Activated naive CD4-positive, alpha-beta T cell treated with anti-CD3 and anti-CD28 coated beads, Interleukin-2, amount 50 U/mL, for 16 hours (primary cell): ENCODE measurements at places on chromosomes 3 and 15.

GRCh38 chr3:171644681-171645080 lies 165.6 kb downstream of the PLD1 start:
- no peak for DNase-seq

DNA sequence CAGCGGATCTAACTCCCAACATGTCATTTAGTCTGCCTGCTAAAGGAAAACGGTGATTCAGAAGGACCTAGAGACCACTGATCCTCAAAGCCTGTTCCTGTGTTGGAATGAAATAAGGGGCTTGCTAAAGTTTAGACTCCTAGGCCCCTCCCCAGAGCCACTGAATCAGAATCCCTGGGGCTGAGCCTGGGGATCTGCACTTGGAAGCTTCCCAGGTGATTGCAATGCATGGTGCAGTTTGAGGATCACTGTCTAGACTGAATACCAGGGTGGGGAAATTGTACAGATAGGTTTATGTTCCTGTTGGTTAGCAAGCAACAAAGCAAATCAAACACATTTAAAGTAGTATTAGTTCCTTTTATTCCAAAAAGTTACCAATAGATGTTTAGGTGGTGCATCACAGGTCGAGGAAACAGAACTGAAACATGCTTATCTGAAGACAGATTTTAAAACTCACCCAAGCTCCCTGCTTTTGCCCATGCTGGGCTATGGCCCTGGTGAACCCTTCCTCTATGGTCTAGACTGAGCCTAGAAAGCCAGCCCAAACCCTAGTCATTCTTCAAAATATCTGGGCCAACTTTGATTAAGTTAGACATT lies 29.6 kb upstream of the SPTBN5 start:
- no peak for DNase-seq

GRCh38 chr15:31814082-31814481 lies 216.2 kb upstream of the CHRNA7 start:
- DNase-seq: no peak

DNA sequence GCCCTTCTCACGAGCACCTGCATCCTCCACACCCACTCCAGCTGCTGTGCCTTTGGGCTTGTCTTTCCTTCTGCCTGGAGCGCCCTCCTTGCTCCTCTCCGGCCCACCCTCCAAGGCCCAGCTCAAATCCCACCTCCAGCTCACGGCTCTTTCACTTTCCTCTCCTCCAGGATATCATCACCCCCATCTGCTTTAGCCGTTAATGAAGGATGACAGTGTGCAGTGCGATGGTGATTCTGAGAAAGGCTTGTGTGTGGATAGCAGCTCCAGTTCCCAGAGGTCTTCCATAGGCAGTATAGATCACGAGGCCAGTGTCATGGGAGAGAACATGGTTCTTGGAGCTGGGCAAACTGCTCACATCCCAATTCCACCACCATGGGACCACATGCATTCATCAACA lies 237.4 kb downstream of the TLE3 start:
- no peak for DNase-seq

GRCh38 chr3:180229113-180229512 lies 192.4 kb upstream of the PEX5L start:
- DNase-seq: no peak

GRCh38 chr3:60594025-60594424 lies 657.2 kb downstream of the FHIT start:
- no peak for DNase-seq

DNA sequence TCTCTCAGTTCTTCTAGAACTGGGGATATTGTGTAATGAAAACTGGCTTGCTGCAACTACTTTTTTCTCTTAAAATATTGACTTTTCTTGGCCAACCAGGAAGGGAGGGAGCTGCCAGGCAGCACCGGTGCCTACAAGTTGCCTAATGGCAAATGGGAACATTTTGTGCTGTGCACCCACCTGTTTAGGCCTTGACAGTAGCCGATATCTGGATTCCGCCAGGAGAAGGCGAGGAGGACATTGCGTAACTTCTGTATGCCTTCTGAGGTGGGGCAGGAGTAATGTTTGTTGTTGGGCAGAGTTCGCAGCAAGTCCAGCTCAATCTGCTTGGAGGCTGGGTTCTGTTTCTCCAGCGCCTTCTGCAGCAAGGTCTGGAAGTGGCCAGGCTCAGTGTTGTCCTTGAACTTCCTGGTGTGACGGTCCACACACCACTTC lies 64.9 kb downstream of the TBC1D2B start:
- DNase-seq: no peak

DNA sequence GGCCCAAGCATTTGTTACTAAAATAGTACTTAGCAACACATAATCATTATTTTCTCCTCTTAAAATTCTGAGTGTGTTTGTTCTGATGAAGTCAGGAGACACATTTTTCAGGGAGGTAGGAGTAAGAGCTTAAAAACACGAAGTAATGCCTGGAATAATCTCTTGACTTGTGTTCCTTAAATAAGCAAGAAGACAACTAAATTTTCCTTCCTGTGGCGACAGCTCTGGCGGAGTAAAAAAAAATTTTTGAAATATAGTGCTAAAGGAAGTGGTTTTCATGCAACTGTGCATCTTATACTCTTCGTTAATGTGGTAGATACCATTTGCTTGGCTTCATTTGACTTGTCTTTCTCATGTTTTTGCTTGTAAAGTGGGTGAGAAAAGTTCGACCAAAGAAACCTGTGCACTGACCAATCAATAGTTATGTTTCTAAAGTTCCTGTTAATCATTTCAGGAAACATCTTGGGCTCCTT lies 11.1 kb upstream of the MBNL1 start:
- DNase-seq: no peak

DNA sequence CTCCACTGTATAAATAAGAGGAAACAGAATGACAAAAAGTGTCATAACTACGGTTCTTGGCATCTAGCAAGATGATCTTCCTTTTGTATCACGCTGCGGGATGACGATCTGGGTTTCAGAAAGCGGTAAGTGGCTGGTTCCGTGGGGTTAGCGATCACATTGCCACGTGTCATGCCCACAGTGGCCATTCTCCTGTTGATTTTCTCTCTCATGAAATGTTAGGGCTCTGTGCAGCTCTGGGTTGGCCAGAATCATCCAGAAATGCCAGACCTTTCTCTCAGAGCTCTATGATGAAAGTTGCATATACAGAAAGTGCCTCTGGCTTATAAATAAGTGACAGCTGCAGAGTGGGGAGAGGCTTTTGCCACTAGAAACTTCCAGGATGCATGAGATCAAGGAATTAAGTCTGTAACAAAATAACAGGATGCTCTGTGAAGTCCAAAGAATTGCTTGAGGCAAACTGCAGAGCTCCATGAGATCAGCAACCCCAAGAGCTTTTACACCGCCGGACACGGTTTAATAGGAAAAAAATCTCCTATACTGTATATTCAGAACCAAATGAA lies 71.6 kb downstream of the ABTB1 start:
- DNase-seq: no peak

- no peak for DNase-seq
These were observed 573.2 kb downstream of the DIPK2A start for GRCh38 chr3:144544871-144545270.

- DNase-seq: no peak
These were observed 274.9 kb downstream of the FAM43A start for GRCh38 chr3:194960446-194961032.

- no peak for DNase-seq
These were observed 5.3 kb downstream of the ACVR2B start for GRCh38 chr3:38458796-38459498.

DNA sequence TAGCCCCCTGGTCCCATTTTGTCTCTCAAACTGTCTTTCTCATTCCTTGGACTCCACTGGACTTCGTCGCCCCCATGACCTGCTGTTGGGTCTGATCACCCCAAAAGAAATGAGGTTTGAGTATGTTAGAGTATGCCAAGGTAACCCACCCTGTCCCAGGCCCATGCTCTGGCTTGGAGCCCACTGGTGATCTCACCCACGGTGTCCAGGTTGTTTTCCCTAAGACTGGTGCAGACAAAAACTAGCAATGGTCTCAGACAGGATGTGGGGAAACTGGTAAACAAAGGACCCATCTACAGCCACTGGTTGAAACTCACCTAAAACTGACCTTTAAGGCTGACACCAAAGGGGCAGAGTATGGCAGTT lies 38.9 kb downstream of the EFCAB12 start:
- DNase-seq: no peak

DNA sequence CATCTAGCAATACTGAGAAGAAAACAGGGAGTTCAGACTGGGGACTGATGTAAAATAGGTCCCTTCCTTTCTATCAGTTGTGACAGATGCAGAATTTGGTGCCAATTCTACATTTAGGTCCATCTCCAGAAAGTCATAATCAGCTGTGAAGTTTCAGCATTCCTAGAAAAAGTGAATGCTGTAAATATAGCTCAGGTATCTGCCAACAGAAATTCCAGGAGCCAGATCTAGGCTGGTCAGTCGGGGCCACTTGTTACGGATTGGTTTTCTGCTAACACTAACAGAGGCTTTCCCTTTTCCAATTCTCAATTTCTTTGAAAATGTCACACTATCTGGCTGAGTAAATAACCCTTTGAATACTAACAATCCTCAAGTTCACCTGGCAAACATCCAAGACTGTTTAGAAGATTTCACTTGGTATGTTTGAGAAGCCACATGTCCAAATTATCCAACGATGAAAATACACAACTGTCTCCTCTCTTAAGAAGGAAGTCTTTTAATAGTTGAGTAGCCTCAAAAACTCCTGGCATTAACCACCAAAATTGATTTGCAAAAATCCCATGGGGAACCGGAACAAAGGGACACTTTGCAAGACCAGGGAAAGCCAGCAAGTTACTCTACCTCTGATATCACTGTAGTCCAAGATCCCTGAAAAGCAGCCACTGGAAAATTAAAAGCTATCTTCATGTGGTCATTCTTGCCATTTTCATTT lies 222.3 kb downstream of the ZMAT3 start:
- no peak for DNase-seq

GRCh38 chr3:159860269-159861116 lies 128.1 kb upstream of the IL12A start:
- DNase-seq: no peak

GRCh38 chr3:64291956-64292355 lies 66.7 kb upstream of the PRICKLE2 start:
- DNase-seq: no peak

DNA sequence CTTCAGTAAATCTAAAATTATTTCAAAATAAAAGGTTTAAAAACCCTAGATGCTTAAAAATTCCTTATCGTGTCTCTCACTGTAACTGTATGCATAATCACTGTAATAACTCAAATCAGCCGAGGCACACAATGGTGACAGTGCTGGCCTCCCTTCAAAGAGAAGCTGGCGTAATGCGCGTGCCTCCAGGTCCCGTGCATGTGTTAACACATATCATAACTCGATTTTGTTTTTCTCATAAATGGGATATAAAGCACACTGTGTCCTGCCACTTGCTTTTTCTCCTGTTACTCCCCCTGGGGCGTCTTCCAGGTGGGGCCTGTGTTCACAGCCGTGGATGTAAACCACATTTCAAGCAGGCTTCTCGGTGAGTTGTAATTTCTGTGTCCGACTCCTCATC lies 56.0 kb downstream of the TPRA1 start:
- no peak for DNase-seq

DNA sequence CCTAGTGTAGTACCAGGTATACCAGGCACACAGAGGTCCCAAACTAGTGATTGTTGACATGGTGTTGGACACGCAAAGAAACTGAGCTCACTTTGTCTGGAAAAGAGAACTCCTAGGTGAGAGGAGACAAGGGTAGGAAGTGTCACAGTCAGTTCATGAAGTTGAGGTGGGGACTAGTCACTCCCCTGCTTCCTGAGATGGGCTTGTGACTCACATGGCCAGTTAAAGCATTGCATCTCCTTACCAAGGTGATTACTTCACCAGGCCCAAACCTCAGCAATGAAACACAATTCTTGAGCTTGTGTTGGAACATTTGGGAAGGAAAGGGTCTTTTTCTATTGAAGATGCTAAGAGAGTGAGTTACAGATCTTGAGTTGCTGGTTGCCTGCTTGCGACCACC lies 49.2 kb upstream of the RAD18 start:
- no peak for DNase-seq
